Activated CD4-positive, alpha-beta T cell treated with anti-CD3 and anti-CD28 coated beads for 48 hours (primary cell): ENCODE measurements at places on chromosomes 3 and 15.

- no peak for DNase-seq
Measured at GRCh38 chr15:100781961-100782530, 97.6 kb upstream of the ALDH1A3 start.

DNA sequence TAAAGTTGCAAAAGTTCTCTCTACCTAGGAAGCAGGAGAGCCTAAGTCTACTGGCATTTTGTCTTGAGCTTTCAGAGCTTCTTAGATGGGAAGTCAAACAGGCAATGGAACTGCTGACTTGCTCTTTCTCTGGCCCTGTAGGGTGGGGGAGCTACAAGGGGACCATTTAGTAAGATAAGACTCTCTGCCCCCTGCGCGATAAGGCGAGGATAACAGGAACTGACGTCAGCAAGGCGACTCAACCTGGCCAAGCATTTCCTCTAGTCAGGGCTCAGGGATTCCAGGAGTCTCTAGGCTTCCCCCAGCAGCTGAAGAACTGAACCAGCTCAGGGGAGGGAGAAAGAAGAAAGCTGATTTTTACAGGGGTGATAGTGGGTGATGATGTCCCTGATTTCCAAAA lies 5.8 kb downstream of the RARB start:
- no peak for DNase-seq

- no peak for DNase-seq
Measured at GRCh38 chr3:109784285-109784684, 446.9 kb upstream of the DPPA4 start.

- no peak for DNase-seq
Measured at GRCh38 chr15:57060799-57061198, 142.4 kb downstream of the TCF12 start.

DNA sequence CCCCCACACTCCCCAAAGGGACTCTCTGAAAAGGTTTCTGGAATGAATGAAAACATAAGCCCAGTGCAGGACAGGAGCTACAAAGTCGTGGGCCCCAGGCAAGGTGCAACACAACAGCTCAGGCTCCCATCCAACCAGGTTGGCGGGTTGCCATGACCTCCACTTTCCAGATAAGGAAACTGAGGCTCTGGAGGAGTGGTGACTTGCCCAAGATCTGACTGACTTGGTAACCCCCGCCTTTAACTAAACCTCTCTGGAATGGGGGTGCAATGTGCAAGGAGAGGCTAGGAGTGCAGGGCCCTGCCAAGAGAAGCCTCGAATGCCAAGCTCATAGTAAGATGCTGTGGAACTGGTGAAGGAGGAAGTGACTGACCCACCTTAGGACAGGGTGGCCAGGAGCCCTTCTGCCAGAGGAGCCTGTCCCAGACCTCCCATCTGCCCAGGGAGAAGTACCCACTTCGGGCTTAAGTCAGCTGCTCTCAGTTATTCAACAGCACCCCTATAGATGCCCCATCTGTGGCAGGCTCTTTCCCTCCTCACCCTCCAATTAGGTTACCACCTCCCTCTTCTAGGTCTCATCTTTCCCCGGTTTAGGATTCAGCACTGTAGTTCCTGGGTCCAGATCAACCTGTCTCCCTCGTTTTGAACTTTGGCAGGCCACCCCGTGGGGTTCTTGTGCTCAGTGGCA lies 553 bp upstream of the TNNC1 start:
- no peak for DNase-seq

GRCh38 chr3:196941729-196942225 lies 551 bp downstream of the NCBP2 start:
- peak; percentile 79 for DNase-seq

DNA sequence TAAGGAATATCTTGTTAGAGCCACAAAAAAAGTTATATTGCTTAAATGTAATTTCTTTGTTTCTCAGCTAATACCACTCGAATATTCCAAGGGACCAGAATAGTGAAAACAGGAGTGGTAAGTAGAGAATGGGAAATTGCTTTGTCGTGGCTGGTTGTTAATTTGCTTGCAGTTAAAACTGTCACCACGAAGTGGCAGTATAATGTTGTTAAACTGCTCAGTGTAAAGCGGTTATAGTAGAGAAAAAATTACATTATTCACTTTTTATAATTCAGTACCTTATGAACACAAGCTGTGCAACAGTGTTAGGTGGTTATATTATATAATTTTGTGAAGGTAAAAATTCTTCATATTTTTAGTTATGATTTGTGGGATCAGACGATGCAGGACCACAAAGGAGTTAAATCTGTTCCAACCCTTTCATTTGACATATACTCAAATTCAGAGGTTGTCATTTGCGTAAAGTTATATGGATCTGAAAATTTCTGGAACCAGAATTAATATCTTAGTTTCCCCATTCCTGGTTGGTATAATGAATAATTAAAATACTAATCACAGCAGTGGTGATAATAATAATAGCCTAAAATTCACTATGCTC lies 171.8 kb downstream of the FEZF2 start:
- DNase-seq, result no peak

DNA sequence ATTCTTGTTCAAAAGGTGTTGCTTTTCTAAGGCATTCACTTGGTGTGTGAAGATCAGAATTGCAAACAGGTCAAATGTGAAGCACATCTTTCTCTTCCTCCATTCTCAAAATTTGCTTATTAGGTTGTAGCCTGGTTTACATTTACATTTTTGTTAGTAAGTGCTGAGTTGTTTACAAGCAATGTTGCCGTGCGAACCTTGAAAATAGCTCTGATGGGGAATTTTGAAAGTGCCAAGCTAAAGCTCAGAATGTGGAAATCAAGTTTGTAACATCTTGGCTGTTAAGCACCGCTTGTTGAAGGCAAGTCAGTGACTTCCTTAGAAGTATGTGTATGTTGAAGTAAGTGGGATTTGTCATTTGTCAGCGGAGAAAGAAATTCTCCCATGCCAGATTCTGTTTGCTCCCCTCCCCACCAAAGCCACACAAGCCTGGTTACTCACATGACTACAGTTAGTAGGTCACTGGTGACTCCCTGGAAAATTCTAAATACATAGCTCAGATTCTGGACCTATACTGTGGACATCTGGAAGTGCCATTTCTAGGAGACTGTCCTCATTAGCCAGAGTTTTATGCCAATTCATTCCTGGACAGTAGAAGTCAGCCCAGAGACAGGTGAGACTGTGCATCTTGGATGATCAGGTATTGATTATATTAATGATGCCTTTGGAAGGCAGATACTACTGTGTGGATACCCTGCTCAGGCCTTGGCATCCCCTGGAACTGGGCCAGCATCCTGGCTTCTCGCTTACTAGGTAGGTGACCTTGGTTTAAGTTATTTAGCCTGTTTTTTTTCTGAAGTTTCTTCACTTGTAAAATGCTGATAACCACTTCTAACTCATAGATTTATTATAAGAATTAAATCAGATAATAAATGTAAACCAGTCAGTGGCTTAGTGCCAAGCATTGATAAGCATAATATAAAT lies 390.6 kb upstream of the SEMA6D start:
- DNase-seq, result no peak

DNA sequence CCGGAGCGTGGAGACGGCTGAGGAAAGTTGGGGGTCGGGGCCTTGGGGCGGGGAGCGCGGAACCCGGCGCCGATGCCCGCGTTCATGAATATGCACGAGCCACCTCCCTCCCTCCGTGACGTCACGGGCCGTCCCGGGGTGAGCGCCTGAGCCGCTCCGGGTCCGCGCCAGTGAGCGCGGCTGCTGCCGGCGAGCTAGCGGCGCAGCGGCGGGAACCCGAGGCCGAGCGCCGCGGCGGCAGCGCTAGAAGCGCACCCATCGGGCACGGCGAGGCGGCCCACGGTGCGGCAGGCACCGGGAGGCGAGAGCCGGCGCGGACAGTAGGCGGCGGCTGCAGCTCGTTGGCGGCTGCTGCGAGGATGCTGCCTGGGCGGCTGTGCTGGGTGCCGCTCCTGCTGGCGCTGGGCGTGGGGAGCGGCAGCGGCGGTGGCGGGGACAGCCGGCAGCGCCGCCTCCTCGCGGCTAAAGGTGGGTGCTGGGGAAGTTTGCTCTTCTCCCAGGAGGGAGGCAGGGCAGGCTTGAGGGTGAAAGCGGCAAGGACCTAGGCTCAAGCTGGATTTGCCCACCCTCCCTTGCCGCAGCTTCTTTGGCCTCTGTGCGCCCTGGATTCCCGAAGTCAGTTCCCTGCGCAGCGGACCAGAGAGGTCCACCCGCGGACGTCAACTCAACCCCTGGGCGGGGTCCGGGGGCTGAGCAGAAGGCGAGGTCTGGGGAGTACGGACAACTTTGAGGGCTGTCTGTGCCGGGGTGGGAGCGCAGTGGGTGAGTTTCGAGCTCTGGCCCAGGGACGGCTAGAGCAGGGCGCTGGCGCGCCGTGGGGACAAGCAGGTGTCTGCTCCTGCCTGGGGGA lies at the start of gene CLSTN2:
CLSTN2 (plus strand) TSS at position 170 of the 850 bp plus-strand sequence.
- peak; percentile 56 for DNase-seq
